ENCODE measurements at places on chromosomes 11 and 22.

DNA sequence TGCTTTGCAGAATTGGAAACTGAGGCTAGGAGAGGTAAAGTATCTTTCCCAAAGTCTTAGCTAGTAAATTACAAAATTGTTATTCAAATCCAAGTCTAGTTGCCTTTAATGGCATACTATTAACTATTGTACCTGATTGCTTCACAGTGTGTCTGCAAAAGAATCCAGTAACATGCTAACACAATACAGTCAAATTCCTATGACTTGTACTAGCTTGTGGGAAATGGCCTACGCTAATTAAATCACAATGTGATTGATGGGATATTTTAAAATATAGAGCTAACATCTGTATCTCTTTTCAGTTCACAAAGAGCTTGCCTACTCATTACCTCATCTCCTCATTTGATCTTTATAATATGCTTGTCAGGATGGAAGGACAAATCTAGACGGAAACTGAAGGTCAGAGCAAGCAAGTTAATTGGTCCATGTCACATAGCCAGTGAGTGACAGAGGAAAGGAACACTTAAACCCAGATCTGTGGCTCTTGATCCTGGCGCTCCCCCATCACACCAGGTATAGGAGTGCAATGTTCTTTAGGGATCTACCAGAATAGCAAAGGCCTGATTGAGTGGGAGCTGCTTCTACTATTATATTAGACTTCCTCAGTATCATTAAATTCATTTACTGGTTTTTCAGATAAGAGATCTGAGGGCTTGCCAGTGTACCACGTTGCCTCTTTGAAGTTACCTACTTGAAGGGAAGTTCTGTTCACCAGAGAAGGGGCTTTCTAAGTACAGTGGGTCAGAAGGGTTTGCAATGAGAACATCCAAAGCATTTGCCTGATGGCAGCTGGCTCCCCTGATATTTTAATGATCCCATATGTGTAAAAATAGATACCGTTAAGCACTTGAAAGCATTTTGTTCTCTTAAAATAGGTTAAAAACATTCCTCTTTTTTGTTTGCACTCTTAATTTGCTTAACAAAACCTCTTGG is 213.6 kb upstream of the SESN3 start:
- H3K4me1 ChIP-seq, result peaks cover 2% of the 10 kb centered on the region
- H3K27ac ChIP-seq, result no peak overlapping the region
- peaks cover 19% of the 10 kb centered on the region for H3K27me3 ChIP-seq
- no peaks in the 10 kb centered on the region for H3K36me3 ChIP-seq
- no peak for DNase-seq

GRCh38 chr22:23224846-23225245 is 44.5 kb downstream of the BCR start:
- peaks cover 4% of the 10 kb centered on the region for H3K36me3 ChIP-seq
- peaks cover 40% of the 10 kb centered on the region for H3K4me1 ChIP-seq
- H3K27ac ChIP-seq, result no peak overlapping the region
- no peaks in the 10 kb centered on the region for H3K27me3 ChIP-seq
- no peak for DNase-seq
- H3K4me3 ChIP-seq, result no peak overlapping the region

- no peak within 1 kb of the TSS for H3K4me3 ChIP-seq
- H3K27me3 ChIP-seq, result peaks cover 96% of the 10 kb centered on the region
- H3K4me1 ChIP-seq, result peaks cover 15% of the 10 kb centered on the region
These were observed at the start of gene MYOD1 for GRCh38 chr11:17719028-17719937. TSS of gene MYOD1 (plus strand) at chr11:17719571. CDS start at chr11:17719783, 212 bp downstream.

- H3K4me1 ChIP-seq, result peaks cover 8% of the 10 kb centered on the region
- H3K36me3 ChIP-seq, result peaks cover 100% of the 10 kb centered on the region
- H3K4me3 ChIP-seq, result no peak overlapping the region
These were observed 102.3 kb downstream of the AMOTL1 start for GRCh38 chr11:94870422-94870821.

- H3K4me3 ChIP-seq, result no peak overlapping the region
- H3K36me3 ChIP-seq, result no peaks in the 10 kb centered on the region
- H3K27me3 ChIP-seq, result peaks cover 4% of the 10 kb centered on the region
- no peaks in the 10 kb centered on the region for H3K4me1 ChIP-seq
- no peak for DNase-seq
- no peak overlapping the region for H3K27ac ChIP-seq
These were observed 1057.3 kb downstream of the OPCML start for GRCh38 chr11:132475026-132475425.

GRCh38 chr11:47587723-47588326 is 1.3 kb downstream of the FAM180B start:
- no peak overlapping the region for H3K4me3 ChIP-seq
- H3K27ac ChIP-seq, result no peak overlapping the region
- no peak for DNase-seq
- peaks cover 8% of the 10 kb centered on the region for H3K4me1 ChIP-seq

GRCh38 chr11:15943418-15944197 is 412.7 kb downstream of the SOX6 start:
- H3K36me3 ChIP-seq, result no peaks in the 10 kb centered on the region
- peaks cover 3% of the 10 kb centered on the region for H3K4me1 ChIP-seq
- no peak overlapping the region for H3K27ac ChIP-seq
- no peak overlapping the region for H3K4me3 ChIP-seq
- no peak for DNase-seq

- H3K4me1 ChIP-seq, result no peaks in the 10 kb centered on the region
- H3K4me3 ChIP-seq, result no peak overlapping the region
- DNase-seq, result no peak
- H3K27ac ChIP-seq, result no peak overlapping the region
- H3K36me3 ChIP-seq, result no peaks in the 10 kb centered on the region
These were observed 62.6 kb upstream of the WT1 start for GRCh38 chr11:32497951-32498350.

DNA sequence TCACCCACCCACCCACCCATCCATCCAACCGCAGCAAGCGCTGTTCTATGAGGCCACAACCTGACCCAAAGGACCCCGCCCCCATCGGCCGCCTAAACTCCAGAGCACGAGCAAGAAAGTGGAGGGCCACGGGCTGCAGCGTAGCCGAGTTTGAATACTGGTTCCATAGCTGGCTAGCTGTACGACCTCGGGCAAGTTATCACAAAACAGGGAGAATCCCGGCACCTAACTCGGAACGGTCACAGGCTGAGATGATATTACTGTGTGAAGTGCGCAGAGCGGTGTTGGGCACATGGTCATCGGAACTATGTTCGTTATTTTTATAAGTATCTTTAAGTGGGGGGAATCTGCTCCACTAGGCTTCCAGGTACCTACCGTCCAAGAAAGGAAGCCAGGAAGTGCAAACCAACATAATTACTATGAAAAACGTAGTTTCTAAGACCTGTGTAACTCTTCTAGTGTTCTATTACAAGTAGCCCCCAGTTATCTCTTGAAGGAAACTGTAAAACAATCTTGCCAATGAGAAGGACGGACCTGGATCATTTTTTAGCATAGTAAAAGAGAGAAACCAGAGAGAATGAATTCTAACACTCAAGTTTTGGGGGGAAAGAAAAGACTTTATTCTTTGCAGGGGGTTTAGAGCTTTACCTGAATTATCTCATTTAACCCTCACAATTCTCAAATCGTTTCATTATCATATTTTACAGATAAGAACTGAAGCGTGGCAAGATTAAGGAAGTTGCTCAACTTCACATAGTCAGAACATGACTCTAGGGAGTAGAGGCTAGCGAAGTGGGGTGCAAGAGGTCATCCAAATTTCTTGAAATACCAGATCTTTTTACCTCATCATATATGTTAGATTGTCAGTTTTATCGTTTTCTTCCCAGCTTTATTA is 663 bp upstream of the BUD13 start:
- peaks cover 11% of the 10 kb centered on the region for H3K36me3 ChIP-seq
- H3K27me3 ChIP-seq, result no peaks in the 10 kb centered on the region
- peaks cover 6% of the 10 kb centered on the region for H3K4me1 ChIP-seq

GRCh38 chr11:67545280-67545679 is 22.0 kb upstream of the CABP2 start:
- no peak overlapping the region for H3K4me3 ChIP-seq
- no peak for DNase-seq
- H3K27me3 ChIP-seq, result no peaks in the 10 kb centered on the region

- peak; percentile 79 for DNase-seq
- H3K27ac ChIP-seq, result peak overlapping the region; percentile 89
- no peak overlapping the region for H3K4me3 ChIP-seq
- H3K4me1 ChIP-seq, result peaks cover 33% of the 10 kb centered on the region
- H3K27me3 ChIP-seq, result no peaks in the 10 kb centered on the region
These were observed 4.4 kb downstream of the PKNOX2 start for GRCh38 chr11:125168918-125169456.

GRCh38 chr11:38131535-38131934 is 1533.5 kb upstream of the RAG2 start:
- H3K4me3 ChIP-seq, result no peak overlapping the region
- H3K36me3 ChIP-seq, result no peaks in the 10 kb centered on the region
- H3K4me1 ChIP-seq, result no peaks in the 10 kb centered on the region
- H3K27me3 ChIP-seq, result no peaks in the 10 kb centered on the region

DNA sequence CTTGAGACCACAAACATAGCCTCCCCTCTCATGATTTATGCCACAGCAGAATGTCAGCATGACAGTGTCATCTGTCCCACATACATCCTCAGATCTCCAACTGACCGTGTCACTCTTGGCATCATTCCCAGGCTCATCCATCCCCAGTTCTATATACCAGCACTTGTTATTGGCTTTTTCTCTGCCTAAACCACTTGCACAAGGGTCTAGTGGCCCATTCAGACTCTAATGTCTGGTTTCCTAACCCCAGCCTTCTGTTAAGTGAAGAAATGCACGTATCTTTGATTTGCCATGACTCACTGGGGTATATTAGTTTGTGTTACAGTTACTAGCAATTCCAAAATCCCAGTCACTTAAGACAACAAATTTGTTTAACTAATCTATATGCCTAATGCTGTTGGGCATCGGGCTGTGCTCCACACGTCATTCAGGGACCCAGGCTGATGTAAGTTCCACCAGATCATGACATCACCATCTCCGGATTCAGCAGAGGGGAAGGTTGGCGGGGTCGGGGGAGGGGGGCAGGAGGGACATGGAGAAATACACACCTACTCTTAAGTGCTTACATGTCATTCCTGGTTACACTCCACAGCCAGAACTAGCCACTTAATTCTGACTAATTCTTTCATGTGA is 517.4 kb downstream of the BUD13 start:
- H3K27ac ChIP-seq, result no peak overlapping the region
- H3K27me3 ChIP-seq, result peaks cover 34% of the 10 kb centered on the region
- H3K4me1 ChIP-seq, result no peaks in the 10 kb centered on the region
- DNase-seq, result no peak
- no peak overlapping the region for H3K4me3 ChIP-seq

GRCh38 chr22:41481131-41481830 is 12.4 kb downstream of the ACO2 start:
- H3K4me1 ChIP-seq, result peaks cover 21% of the 10 kb centered on the region
- no peaks in the 10 kb centered on the region for H3K27me3 ChIP-seq
- DNase-seq, result no peak
- H3K27ac ChIP-seq, result no peak overlapping the region
- H3K4me3 ChIP-seq, result no peak overlapping the region

GRCh38 chr22:45006111-45006963 is 3.5 kb downstream of the PHF21B start:
- peaks cover 26% of the 10 kb centered on the region for H3K4me1 ChIP-seq
- H3K27ac ChIP-seq, result no peak overlapping the region
- no peak overlapping the region for H3K4me3 ChIP-seq
- no peak for DNase-seq

DNA sequence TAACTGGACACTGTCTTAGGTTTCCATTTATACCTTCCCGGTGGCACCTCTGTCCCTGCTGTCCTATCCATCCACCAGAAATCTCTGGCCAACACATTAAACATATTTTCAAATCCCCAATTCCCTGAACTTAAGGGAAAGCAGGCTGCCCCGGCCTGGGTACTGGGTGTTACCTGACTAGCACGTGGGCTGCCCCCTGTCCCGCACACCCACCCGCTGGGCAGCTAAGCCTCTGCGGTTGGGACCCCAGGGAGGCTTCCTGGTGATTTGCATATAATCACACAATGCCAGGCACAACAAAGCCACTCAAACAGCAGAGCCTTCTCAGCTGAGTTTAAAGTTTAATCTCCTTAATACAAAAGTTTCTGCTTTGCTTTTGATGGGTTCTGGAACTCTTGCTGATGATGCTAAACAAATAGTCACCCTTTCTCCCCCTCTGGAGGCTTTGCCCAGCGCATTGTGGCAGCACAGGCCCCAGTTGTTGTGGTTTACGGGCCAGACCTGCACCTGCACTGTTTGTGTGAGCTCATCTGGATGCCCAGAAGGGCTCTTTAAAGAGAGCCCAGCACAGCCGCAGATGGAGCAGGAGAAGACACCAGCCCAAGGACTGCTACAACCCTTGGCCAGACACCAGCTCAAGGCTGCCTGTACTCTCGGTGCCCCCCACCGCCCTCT is 59.9 kb upstream of the POU2AF1 start:
- H3K27me3 ChIP-seq, result peaks cover 20% of the 10 kb centered on the region
- no peak overlapping the region for H3K27ac ChIP-seq
- H3K36me3 ChIP-seq, result no peaks in the 10 kb centered on the region
- no peak for DNase-seq
- H3K4me1 ChIP-seq, result peaks cover 4% of the 10 kb centered on the region
- no peak overlapping the region for H3K4me3 ChIP-seq

DNA sequence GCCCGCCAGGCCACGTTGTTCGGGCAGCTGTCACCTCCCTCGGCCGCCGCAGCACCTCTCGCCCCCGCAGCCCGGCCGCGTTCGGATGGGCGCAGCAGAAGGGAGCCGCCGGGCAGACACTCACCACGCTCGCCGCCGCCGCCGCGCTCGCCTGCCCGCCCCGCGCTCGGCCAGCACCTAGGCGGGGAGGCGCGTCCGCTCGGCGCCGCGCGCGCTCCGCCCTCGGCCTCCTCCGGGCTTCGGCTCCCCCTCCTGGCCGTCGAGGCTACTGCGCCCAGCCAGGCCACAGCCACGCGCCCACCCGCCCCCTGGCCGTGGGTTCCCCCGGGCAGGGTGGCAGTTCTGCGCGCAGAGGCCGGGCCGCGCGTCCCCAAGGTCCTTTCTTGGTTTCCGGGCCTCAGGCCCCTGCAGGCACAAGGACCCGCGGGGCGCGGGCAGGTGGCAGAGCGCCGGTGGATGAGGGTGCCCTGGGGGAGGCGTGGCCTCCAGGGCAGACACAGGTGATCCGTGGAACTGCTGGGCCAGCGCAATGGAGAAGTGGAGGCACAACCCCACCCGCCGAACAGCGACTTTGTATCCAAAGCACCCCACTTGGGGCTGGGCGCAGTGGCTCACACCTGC is at the start of gene SLC25A22:
TSS of gene SLC25A22 (minus strand) at position 189 of the 621 bp plus-strand sequence. CDS start 3,275 bp downstream, outside the sequence.
- DNase-seq, result peak; percentile 78
- H3K4me3 ChIP-seq, result peak within 1 kb of the TSS; percentile 85
- no peaks in the 10 kb centered on the region for H3K27me3 ChIP-seq

GRCh38 chr11:28596816-28597215 is 488.6 kb downstream of the METTL15 start:
- H3K27ac ChIP-seq, result no peak overlapping the region
- no peaks in the 10 kb centered on the region for H3K27me3 ChIP-seq
- H3K4me3 ChIP-seq, result no peak overlapping the region
- no peaks in the 10 kb centered on the region for H3K4me1 ChIP-seq
- no peaks in the 10 kb centered on the region for H3K36me3 ChIP-seq
- DNase-seq, result no peak

Data from mesenchymal stem cell (in vitro differentiated cells and primary cell).